ENCODE measurements at places on chromosomes 7 and 10.
A peak's percentile ranks its signal among the peaks of the same experiment; 100 is the strongest.

GRCh38 chr10:107666214-107666613 lies 501.7 kb upstream of the SORCS1 start:
- no peak for DNase-seq

DNA sequence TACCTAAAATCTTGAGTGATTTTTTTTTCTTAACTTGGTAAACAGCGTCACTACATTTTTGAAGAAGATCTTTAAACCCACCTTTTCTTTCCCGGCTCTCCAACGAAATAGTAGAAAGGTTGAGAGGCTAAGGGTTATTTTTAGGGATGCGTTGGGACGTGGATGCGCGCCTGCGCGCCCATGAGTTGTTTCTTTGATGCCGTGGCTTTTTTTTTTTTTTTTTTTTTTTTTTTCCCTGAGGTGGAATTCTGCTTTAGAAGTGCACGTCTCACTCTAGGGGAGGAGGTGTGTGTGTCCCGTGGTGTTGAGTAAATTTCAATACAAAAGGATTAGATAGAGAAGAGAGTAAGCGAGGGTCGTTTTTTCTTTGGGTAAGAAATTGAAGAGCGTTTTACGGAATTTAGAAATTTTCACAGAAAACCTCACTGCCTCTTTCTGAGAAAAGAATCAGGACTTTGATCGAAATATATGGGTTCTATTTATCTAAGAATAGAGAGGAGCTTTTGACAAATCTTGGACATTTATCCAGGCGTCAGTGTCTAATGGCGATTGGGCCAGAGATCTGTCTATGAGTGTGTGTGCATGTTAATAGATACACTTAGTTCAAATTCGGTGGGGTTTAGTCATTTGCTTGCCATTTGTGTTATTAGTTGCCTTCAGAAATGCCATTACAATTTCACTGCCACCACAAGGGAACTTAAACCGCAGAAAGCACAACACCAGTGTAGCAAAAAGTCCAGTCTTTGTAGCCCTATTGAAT lies 1.2 kb upstream of the SP8 start:
- DNase-seq = no peak

- peak; percentile 7 for DNase-seq
Observed at GRCh38 chr10:112898540-112899390, 51.3 kb upstream of the TCF7L2 start.

DNA sequence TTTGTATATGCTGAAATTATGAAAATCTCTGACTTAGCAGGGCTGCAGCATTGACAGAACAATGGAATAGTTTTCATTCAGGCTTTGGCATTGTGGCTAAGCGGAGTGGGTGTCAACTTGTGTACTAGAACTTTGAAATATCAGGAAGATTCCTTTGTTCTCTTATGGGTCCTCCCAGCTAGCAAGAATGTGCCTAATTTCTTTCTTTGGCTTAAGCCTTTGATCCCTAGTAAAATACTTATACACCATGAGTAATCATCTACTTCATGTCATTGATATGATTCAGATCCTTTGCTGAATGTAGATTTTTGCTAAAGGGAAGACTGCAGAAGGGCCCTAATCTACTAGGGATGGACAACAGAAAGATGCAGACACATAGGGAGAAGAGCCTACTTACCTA lies 6.2 kb downstream of the AVL9 start:
- DNase-seq = no peak

- DNase-seq = no peak
Observed at GRCh38 chr7:26372704-26373103, 81.0 kb downstream of the SNX10 start.

GRCh38 chr7:43537765-43538403 lies 45.0 kb upstream of the STK17A start:
- DNase-seq = no peak
